ENCODE measurements at places on chromosomes 1 and 21.

DNA sequence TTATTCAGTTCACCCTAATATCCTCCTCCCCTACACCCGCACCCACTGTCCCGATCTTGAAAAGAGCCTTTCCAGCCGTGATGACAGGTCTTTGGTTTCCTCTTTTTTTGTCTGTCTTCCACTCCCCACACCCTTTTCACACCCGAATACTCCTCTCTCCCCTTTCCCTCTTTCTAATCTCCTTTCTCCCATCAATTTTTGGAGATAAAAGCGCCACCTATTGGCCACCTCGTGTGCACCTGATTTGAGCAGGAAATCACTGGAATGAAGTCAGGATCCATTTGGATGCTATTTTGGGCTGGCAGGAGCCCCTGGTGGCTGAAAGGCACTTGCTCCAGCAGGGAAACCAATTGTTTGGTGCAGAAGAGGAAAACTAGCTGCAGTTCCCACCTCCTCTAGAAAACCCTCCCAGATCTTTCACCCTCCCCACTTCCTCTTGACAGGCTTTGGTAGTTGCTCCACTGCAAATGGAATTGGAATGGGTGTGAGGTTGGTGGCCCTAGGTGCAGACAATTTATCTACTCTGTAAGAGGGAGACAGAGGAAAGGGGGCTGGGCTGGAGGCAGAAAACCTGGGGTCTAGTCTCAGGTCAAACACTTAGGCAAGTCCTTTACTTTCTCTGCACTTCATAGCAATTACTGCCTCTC lies 8.4 kb downstream of the FOXE3 start:
- DNase-seq: no peak

- DNase-seq: no peak
Measured at GRCh38 chr1:145999321-146000024, 3.1 kb upstream of the TXNIP start.

DNA sequence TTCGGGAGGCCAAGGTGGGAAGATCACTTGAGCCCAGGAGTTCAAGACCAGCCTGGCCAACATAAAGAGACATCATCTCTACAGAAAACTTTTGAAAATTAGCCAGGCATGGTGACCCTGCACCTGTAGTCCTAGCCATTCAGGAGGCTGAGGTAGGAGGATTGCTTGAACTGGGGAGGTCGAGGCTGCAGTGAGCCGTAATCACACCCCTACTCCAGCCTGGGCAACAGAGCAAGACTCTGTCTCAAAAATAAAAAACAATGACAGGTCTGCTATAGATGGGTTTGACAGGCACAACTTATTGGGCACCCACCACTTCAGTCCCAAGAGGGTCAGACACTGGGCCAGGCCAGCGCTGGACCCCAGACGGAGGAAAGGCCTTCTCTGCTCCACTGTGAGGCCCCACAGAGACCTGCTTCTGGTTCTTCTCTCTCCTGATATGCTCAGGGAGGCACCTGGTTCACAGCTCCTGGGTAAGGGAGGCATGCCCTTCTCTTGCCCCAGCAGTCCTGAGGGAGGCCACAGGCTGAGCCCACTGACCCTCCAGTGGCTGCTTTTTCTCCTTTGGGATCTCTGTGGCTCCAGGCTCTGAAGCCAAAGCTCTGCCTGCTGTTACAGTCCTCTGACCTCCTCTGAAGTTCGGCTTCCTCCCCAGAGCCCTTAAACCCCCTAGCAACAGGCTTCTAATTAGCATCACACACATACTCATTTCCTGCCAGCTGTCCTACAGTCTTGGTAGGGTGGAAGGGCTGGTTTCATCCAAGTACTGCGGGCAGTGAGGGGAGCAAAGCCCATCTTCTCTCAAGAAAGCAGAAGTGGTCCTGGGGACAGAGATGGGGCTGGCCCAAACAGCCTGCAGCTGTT lies 14.4 kb downstream of the S100A16 start:
- DNase-seq: peak; percentile 14

- DNase-seq: peak; percentile 65
Measured at GRCh38 chr1:16905110-16905867, 9.5 kb downstream of the RNU1-2 start.

DNA sequence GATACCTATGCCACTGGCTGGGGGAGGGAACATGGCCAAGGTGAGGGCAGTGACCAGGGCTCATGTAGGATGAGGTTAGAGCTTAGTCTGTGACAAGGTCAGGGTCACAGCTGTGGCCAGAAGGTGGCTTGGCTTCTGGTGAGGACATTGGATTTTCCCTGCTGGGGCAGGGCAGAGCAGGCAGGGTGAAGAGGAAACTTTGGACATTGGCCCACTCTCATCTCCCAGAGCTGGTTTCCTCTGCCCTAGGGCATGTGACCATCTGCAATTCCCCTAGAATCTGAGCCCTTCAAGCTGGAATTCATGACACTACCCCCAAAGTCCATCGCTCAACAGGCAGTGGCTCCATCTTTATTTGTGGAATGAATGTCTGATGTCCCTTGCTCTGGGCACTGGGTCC lies 5.3 kb downstream of the DMBX1 start:
- DNase-seq: no peak

- DNase-seq: no peak
Measured at GRCh38 chr1:36711480-36711879, 228.8 kb upstream of the CSF3R start.

GRCh38 chr1:185539277-185539943 lies 194.8 kb upstream of the HMCN1 start:
- DNase-seq: peak; percentile 8

GRCh38 chr1:59697150-59697800 lies 117.5 kb upstream of the HOOK1 start:
- peak; percentile 21 for DNase-seq

GRCh38 chr21:41135746-41136145 lies 32.2 kb upstream of the BACE2 start:
- DNase-seq: no peak

DNA sequence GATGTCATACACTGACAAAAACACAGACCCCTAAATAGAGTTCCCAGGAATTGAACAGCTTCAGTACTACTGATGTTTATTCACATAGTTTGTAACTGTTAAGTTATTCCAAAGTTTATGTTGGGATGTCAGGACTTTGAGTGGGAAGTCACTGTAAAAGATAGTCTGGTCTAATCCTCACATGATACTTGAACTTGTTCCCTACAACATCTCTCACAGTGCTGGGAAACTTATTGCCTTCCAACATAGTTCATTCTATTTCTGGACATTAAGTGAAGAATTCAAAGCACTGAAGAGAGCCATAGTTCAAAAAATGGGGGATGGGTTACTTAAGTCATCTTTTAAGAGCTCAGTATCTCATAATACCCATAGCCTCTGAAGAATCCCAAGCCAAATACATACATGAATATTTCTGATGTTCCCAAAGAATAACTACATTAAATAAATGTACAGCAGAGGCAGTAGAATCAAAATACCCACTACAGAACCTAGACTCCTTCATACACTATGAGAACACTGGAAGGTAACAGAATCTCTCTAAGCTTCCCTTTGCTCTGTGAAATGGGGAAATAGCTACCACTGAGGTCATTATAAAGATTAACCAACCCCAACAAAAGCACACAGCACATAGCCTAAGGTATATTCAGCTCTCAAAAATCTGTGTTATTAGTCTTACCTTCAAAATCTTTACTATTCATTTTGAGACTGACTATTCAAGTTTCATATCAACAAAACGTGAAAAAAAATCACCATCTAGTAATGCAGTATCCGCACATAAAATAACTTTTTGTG lies 81.4 kb downstream of the ESRRG start:
- DNase-seq: no peak

DNA sequence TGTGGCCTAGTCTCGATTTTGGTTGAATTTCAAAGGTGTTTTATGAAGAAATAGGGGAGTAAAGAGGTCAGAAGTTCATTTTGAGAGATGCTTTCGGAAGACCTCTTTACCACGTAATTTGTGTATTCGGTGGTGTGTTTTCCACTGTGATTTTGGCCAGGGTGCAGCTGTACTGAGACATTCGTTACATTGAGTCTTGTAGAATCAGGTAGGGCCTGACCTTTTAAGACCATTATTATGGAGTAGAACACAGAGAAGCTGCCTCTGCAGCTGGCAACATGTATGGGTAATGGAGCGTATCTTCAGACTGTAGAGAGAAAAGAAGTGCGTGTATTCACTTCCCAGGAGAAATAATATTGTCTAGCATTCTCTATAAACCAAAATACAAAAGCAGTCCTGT lies 326.5 kb downstream of the PDE4B start:
- DNase-seq: no peak

DNA sequence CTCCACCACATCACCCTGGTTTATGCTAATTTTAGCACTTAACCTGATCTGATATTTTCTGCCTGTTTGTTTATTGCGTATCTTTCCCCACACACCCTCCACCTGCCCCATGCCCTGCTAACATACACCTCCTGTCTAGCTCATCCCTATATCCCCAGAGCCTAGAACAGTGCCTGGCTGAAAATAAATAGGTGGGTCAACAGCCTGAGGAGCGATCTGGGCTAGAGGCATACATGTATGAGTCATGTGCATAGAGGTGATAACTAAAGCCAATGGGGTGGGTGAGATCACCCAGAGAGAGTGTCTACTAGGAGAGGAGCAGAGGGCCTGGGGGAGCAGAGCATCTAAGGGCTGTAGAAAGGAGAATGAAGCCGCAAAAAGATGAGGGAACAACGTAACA lies 2.7 kb downstream of the HTR1D start:
- no peak for DNase-seq

- DNase-seq: no peak
Measured at GRCh38 chr1:100759188-100759587, 39.6 kb downstream of the VCAM1 start.

GRCh38 chr1:61287014-61287413 lies 204.7 kb downstream of the NFIA start:
- no peak for DNase-seq

DNA sequence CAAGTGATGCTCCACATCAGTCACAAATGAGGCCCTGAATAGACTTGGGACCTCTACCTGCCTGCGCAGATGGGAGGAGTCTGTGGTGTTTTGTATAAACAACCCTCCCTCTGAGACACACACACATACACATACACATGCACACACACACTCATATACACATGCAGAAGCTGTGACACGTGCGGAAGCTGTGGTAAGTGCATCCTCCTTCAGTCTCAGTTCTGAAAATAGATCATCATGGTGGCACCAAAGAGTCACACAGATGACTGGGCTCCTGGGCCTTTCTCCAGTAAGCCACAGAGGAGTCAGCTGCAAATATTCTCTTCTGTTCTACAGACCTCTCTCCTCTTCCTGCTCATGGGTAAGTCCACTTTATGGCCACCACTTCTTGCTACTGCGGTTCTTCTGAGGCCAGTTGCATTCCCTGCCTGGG lies at the start of gene LY9:
TSS of gene LY9 (plus strand) at position 224 of the 433 bp plus-strand sequence. CDS start at position 238, 14 bp downstream.
- peak; percentile 75 for DNase-seq

DNA sequence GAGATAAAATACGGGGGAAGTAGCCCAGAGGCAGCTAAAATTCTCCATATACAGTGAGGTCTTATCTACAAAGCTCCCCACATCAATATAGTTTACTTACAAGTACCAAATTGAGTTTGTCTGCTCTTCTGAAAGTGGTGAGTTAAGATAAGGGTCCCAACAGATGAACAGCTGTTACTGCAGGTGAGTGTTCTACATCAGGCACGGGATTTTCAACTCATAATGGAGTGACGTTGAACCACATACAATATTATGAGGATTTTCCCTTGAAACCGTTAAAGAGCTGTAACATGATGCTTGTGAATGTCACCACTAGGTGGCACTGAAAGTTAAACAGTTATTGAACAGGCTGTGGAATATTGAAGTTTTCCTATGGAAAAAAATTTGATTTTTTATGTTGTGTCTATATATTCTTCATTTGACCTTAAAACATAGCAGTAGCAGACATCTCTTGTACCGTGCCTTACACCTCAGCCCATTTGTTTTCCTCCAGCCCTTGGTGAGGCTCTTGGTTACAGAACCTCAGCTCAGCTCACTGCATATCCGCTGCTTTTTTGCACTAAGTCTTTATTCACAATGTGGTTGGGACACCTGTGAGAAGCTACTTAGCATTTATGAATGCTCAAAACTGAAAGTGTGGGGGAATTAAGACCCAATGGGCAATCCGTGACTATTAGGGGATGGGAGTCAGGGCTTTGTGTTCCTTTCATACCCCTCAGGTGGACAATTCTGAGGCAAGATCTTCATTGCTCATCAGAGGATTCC lies 23.2 kb downstream of the CD1D start:
- no peak for DNase-seq

GRCh38 chr1:241600496-241600901 lies 39.7 kb downstream of the CHML start:
- no peak for DNase-seq

GRCh38 chr1:98098473-98098872 lies 177.6 kb upstream of the DPYD start:
- DNase-seq: no peak

- no peak for DNase-seq
Measured at GRCh38 chr1:32474954-32475353, 10.1 kb downstream of the ZBTB8B start.

DNA sequence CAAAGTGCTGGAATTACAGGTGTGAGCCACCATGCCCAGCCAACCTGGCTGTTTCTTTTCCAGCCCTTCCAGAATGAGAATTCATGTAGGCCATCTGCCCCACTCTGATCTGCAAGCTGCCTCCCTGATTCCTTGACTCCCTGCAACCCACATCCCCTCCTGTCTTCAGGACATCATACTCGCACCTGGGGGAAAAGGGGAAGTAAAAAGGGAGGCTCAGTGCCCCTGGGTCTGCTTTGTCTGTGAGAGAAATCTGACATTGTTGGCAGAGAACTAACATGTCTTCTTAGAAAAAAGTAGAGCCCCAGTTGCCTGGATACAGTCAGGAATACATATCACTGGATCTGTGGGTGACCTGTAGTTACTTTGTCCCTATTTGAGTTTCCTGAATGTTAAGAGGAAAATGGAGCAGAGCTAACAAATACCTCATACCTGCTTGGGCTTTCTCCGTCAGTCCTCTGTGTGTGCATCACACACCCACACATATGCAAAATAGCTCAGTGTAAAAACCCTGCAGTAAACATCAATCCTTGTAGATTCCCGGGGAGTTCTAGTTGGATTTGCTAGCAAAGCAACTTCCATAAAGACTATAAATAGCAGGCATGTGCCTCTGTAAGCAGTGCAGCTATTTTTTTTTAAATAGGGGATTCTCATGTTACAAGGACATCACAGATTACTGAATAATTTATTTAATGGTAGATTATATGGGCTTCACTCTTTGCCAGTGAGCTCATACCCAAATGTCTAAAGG lies 62.9 kb downstream of the TEX35 start:
- DNase-seq: no peak

- DNase-seq: no peak
Measured at GRCh38 chr1:166924823-166925541, 48.9 kb upstream of the TADA1 start.

DNA sequence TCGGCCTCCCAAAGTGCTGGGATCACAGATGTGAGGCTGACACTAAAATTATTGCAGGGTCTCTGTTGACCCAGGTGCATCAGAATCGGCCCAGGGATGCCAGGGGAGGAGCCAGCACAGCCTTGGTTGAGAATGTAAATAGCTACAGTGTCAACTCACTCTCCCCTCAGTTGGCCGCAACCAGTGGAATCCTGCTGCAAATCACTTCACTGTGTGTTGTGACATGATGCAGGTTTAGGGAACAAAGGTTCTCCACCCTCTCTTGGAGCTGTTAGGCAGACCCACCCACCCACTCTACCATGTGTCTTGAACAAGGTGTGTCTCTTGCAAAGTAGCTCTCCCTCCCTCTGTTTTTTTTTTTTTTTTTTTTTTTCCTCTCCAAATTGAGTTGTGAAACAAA lies 60.5 kb upstream of the SOD1 start:
- DNase-seq: no peak

GRCh38 chr1:203572134-203572625 lies 54.5 kb upstream of the ATP2B4 start:
- DNase-seq: no peak
